Natural killer cell (primary cell): ENCODE measurements at places on chromosomes 2 and 18.

DNA sequence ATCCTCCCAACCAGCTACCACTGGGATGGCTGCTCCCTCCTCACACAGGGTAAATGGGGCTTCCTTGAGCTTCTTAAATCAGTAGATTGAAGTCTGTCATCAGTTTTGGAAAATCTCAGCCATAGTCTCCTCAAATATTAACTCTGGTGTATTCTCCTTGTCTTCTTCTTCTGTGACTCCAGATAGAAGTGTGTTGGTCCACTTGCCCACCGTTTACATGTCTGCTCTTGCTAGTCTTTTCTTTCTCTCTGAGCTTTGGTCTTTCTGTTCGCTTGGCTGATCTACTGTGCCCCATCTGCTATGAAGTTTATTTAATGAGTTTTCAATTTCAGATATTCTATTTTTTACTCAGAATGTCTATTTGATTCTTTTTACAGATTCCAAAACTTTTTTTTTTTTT is 281.7 kb upstream of the HDAC4 start:
- no peak for DNase-seq
- peaks cover 7% of the 10 kb centered on the region for H3K27me3 ChIP-seq
- H3K36me3 ChIP-seq: no peaks in the 10 kb centered on the region
- no peak overlapping the region for H3K27ac ChIP-seq
- no peaks in the 10 kb centered on the region for H3K4me1 ChIP-seq
- H3K4me3 ChIP-seq: no peak overlapping the region

DNA sequence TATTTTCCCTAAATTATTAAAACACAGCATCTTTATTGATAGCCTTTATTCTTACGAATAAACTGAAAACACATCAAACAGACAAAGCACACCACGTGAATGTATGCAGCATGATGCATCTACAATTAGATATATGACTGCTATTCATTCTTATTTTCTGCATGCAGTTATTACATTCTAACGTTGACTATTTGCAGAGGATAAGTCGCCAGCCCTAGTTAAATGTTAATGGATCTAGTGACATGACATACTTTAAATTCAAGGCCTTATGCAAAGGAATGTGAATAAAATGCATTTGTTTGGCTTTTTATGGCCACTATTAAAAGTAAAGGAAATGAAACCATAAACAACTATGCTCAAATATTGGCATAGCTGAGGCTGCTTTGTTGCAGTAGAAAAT is 172.4 kb downstream of the MAP2 start:
- no peak for DNase-seq
- no peak overlapping the region for H3K27ac ChIP-seq
- H3K27me3 ChIP-seq: no peaks in the 10 kb centered on the region
- H3K4me1 ChIP-seq: no peaks in the 10 kb centered on the region
- no peak overlapping the region for H3K4me3 ChIP-seq
- no peaks in the 10 kb centered on the region for H3K36me3 ChIP-seq

- peaks cover under 1% of the 10 kb centered on the region for H3K4me1 ChIP-seq
- no peak overlapping the region for H3K4me3 ChIP-seq
- no peak overlapping the region for H3K27ac ChIP-seq
Observed at GRCh38 chr2:105576440-105577241, 168.1 kb upstream of the NCK2 start.

DNA sequence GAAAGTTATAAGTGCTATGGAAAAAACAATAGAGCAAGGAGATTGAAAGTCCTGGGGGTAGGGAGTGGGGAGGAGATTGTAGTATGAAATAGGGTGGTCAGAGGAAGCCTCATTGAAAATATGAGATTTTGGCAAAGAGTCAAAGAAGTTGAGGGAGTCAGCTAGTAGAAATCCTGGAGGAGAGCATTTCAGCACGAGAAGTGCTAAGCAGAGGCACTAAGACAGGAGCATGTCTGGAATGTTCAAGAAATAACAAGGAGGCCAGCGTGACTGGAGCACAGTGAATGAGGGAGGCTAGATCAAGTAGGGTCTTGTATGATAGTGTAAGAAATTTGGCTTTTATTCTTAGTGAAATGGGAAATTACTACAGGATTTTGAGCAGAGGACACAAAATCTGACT is 2.1 kb upstream of the TSPYL6 start:
- H3K27me3 ChIP-seq: no peaks in the 10 kb centered on the region
- no peaks in the 10 kb centered on the region for H3K36me3 ChIP-seq
- no peak for DNase-seq
- H3K4me3 ChIP-seq: no peak overlapping the region
- H3K27ac ChIP-seq: no peak overlapping the region

- H3K27me3 ChIP-seq: no peaks in the 10 kb centered on the region
- H3K36me3 ChIP-seq: no peaks in the 10 kb centered on the region
- no peak overlapping the region for H3K27ac ChIP-seq
- H3K4me1 ChIP-seq: peaks cover 19% of the 10 kb centered on the region
- no peak overlapping the region for H3K4me3 ChIP-seq
Observed at GRCh38 chr18:63255435-63255834, 64.1 kb downstream of the BCL2 start.

- DNase-seq: no peak
- no peaks in the 10 kb centered on the region for H3K27me3 ChIP-seq
- H3K4me1 ChIP-seq: no peaks in the 10 kb centered on the region
- H3K27ac ChIP-seq: no peak overlapping the region
Observed at GRCh38 chr2:178954049-178954448, 95.9 kb downstream of the CCDC141 start.

GRCh38 chr2:166163775-166164174 is 36.0 kb upstream of the SCN1A start:
- no peaks in the 10 kb centered on the region for H3K36me3 ChIP-seq
- H3K27ac ChIP-seq: no peak overlapping the region
- H3K4me3 ChIP-seq: no peak overlapping the region
- no peak for DNase-seq
- no peaks in the 10 kb centered on the region for H3K4me1 ChIP-seq
- H3K27me3 ChIP-seq: no peaks in the 10 kb centered on the region

- H3K36me3 ChIP-seq: no peaks in the 10 kb centered on the region
- no peaks in the 10 kb centered on the region for H3K4me1 ChIP-seq
- no peak for DNase-seq
- no peaks in the 10 kb centered on the region for H3K27me3 ChIP-seq
- no peak overlapping the region for H3K27ac ChIP-seq
Observed at GRCh38 chr2:235343869-235344268, 150.0 kb upstream of the AGAP1 start.

DNA sequence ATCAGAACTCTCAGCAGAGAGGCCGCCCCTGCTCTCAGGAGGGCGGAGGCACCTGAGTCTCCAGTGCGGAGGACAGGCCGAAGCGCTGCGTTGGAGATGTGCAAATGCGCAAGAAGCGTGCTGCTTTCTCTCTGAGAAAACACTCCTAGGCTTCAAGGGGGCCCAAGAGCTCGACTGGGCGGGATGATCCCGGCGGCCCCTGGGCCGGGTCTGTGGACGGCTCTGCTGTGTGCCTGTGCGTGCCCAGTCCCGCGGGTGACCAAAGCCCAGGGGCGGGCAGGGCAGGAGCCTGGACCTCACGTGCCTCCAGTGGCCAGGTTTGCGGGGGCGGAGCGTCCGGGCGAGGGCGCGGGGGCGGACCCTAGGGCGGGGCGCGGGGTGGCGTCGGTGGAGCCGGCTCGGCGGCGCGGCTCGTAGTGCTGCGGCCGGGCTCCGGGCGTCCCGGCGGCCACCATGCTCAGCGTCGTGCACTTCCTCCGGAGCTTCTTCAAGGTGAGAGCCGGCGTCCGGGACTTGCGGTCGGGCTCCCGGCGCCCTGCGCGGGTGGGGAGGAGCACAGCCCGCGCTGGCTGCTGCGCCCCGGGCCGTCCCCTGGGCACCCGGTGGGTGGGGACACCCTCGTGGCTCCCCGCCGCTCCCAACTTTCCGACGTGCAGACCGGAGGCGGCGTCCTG is at the start of gene ARHGEF4:
Gene ARHGEF4, plus strand, starts transcription at position 414 of the 674 bp plus-strand sequence. Its CDS starts 40 bp downstream, at position 454.
- H3K27me3 ChIP-seq: peaks cover 6% of the 10 kb centered on the region
- H3K4me1 ChIP-seq: peaks cover 6% of the 10 kb centered on the region
- DNase-seq: no peak
- H3K4me3 ChIP-seq: no peak within 1 kb of the TSS
- H3K27ac ChIP-seq: no peak within 1 kb of the TSS
- no peaks in the 10 kb centered on the region for H3K36me3 ChIP-seq

DNA sequence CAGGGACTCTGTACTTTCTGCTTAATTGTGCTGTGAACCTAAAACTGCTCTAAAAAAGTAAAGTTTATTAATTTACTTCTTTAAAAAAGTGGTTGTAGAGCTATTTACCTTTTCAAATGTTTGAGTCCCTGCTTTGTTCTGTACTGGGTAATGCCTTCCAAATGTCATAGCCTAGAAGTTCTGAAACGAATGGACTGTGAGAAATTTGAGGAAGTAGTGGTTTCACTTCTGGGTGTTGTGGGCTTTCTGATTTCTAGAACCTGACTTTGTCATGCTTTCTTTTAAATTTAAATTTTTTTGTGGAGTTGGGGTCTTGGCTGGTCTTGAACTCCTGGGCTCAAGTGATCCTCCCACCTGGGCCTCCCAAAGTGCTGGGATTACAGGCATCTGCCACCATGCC is 44.6 kb downstream of the SMAD4 start:
- H3K27me3 ChIP-seq: no peaks in the 10 kb centered on the region
- peaks cover 43% of the 10 kb centered on the region for H3K36me3 ChIP-seq
- DNase-seq: no peak
- H3K4me3 ChIP-seq: no peak overlapping the region
- H3K4me1 ChIP-seq: peaks cover 9% of the 10 kb centered on the region
